ENCODE measurements at places on chromosomes 6 and 20. TPM values are rescaled to one million over a fixed set of nuclear protein-coding genes. Genes with fewer than 3 reads are reported as not detected.

GRCh38 chr20:2654384-2654822 lies 2.0 kb downstream of the NOP56 start:
- DNase-seq: no peak

GRCh38 chr20:49046087-49046900 lies at the start of gene CSE1L:
CSE1L (plus strand) TSS chr20:49046312; CDS start chr20:49058464, 12,152 bp downstream.
- DNase-seq: peak; percentile 87

GRCh38 chr6:37688078-37688850 lies 9.4 kb downstream of the MDGA1 start:
- no peak for DNase-seq

GRCh38 chr6:96631248-96631647 lies 68.3 kb downstream of the FHL5 start:
- DNase-seq: no peak

DNA sequence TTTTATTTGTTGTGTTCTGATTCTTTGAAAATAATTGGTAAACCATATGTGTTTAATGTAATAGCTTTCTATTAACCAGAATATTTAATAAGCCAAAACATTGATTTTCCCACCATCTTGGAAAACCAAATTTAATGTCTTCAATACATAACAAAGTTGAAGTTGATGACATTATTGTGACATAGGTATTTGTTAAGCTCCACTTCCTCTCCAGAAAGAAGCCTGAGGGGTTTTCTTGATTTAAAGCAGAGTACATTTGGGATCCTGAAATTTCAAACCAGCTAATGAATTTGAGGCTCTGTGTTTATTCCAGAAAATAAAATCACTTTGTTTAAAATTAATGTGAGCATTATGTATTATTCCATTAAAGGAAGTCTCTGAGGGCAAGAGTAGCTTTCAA lies 106.3 kb downstream of the PERP start:
- DNase-seq: no peak

GRCh38 chr6:71486461-71486860 lies 197.8 kb downstream of the OGFRL1 start:
- no peak for DNase-seq

DNA sequence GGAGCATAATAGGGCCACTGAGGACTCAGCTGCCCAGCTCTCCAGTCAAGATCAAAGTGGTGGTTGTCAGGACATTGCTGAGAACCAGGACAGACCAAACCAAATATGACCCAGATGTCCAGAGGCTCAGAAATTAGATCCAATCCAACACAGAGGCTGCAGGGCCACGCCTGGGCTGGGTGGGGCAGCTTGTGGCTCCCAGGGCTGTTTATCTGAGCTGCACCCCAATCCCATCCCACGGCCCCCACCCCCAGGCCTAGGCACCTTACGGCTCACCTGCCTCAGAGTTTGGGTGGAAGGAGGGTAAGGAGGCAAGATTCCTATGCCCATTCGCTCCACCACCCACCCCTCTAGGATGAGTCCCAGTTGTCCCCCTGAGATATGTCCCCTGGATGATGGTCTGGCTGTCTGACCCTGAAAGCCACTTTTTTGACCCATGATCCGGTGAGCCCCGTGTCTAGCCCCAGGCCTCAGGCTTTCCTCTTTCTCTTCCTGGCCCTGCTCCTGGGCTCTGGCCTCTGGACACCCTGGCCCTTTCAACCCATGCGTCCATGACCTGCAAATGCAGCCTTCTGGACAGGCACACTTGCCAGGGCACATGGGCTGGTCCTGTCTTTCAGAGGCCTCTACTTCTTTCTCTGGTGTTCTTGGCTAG lies 40.0 kb downstream of the CPXM1 start:
- DNase-seq: no peak

DNA sequence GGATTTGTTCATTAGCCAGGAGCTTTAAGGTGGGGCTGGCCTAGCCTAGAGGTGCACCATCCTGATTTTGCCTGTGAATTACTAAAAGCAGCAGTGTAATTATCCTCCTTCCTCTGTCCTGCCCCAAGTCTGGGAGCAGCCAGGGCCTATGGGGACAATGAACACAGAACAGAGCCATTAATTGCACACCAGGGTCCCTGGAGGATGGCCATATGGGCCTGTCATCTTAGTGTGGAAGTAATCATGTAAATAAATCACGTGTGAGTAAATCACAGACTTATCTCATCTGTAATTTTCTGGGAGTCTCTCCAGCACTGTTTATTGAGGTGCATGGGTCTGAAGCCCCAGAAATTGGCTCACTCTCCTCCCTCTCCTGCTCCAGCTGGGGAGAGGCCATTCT lies 176.3 kb downstream of the LRFN2 start:
- peak; percentile 39 for DNase-seq

DNA sequence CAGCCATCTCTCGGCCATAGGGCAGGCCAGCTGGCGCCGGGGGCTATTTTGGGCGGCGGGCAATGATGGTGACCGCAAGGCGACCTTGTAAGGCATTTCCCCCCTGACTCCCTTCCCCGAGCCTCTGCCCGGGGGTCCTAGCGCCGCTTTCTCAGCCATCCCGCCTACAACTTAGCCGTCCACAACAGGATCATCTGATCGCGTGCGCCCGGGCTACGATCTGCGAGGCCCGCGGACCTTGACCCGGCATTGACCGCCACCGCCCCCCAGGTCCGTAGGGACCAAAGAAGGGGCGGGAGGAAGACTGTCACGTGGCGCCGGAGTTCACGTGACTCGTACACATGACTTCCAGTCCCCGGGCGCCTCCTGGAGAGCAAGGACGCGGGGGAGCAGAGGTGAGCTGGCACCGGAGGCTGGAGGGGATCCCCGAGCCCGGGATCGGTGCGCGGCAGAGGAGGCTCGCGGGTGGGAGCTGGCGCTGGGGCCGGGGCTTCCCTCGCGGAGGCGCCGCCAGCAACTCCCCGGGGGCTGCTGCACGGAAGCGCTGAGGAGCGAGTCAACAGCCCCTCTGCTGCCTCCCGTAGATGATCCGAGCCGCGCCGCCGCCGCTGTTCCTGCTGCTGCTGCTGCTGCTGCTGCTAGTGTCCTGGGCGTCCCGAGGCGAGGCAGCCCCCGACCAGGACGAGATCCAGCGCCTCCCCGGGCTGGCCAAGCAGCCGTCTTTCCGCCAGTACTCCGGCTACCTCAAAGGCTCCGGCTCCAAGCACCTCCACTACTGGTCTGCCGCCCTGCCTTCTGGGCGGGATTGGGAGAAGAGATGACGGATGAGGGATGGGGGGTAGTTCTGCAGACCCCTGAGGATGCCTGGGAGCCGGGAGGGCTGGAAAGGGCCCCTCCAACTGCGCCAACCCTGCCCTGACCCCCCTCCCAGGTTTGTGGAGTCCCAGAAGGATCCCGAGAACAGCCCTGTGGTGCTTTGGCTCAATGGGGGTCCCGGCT lies at the start of the genes CTSA and NEURL2:
Gene CTSA (plus strand): TSS at position 351 of the 999 bp plus-strand sequence. CDS start 234 bp downstream, at position 585.
Gene NEURL2 (minus strand): TSS at position 224 of the 999 bp plus-strand sequence. CDS start 217 bp downstream, at position 7.
- peak; percentile 39 for DNase-seq

GRCh38 chr20:52270001-52270606 lies 78.5 kb upstream of the ZFP64 start:
- DNase-seq: no peak

- DNase-seq: no peak
These were observed 10.0 kb downstream of the PYGB start for GRCh38 chr20:25257756-25258475.

DNA sequence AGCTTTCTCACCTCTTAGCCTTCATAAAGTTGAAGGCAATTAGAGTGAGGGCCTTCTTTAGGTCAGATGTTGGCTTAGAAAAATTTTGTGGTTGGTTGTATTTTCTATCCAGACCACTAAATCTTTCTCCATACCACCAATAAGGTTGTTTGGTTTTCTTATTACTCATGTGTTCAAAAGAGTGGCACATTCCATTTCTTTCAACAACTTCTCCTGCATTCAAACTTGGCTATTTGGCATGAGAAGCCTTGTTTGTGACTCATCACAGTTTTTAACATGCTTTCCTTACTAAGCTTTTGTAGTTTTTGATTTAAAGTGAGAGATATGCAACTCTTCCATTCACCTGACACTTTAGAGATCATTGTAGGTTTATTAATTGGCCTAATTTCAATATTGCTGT lies 949.6 kb downstream of the TBC1D32 start:
- no peak for DNase-seq

DNA sequence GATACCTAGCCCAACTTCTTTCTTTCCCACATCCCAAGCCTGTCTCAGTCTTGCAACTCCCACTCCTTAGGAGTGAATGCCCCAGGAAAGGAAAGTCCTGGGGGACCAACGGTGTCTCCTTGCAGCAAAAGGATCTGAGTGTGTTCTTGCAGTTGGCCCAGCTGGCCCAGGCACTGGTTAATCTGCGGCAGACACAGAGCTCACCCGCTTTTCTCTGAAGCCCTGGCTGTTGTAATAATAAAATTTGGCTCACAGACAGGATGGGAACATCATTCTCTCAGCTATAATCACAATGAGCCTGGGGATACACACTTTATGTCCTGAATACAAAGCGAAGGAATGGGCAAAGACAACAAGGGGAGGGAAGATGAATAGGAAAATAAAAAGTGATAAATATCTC lies 287.0 kb upstream of the PRND start:
- DNase-seq: no peak

DNA sequence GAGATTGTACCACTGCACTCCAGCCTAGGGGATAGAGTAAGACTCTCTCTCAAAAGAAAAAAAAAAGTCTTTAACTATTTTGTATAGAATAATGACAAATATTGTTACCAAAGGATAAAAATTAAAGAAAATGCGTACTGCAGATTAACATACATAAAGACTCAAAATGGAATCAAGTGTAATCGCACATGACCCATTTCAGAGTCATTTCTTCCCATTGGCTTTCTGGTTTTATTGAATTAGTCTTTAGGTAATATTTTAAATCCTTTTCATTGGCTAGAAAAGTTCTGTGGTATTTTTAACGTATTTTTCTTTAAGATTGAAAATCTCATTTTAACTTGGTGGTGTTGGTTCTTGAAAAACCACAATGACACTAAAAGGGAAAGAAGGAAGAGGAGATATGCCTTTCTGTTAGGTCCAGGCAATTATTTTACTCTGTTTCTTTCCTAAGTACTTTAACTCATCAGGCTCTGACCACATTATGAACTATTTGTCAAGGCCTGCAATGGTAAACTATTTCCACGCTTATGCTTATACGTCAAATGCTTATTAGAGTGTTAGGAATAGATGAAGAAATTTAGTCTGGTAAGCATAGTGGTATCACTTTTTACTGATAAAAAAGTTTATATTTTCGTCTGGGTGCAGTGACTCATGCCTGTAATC lies 52.3 kb downstream of the PLEKHG1 start:
- DNase-seq: no peak

DNA sequence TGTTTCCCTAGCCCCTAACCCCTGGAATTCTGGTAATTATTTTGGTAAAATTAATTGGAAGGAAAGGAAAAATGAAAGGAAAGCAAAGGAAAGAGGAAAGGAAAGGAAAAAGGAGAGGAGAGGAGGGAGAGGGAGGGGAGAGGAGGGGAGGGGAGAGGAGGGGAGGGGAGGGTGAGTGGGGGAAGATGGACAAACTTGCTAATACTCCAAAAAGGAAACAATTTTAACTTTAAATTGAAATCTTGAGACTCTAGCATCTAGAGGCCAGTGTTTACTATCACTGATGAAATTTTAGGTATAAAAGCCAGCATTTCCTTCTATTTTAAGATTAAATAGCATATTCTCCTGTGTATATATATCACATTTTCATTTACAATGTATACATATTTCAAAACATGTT lies 156.5 kb downstream of the COL12A1 start:
- DNase-seq: no peak

GRCh38 chr6:31576897-31577578 lies 1.7 kb downstream of the TNF start:
- no peak for DNase-seq

The MAS1 gene
- not detected for polyA plus RNA-seq

The KCNK16 gene
- polyA plus RNA-seq: not detected

The EFCAB8 gene
- 0.11 TPM for polyA plus RNA-seq

The RNASET2 gene
- polyA plus RNA-seq: 42.8 TPM

The GRIK2 gene
- 1.7 TPM for polyA plus RNA-seq

The PHACTR3 gene
- 0.62 TPM for polyA plus RNA-seq

The PI16 gene
- polyA plus RNA-seq: 107 TPM

The PRPH2 gene
- polyA plus RNA-seq: 1.1 TPM

The CCM2L gene
- polyA plus RNA-seq: 9.3 TPM
